ENCODE measurements at places on chromosomes 3 and 15. TPM values are rescaled to one million over a fixed set of nuclear protein-coding genes. Genes with fewer than 3 reads are reported as not detected.

GRCh38 chr15:73560501-73561117 lies 72.6 kb downstream of the NPTN start:
- no peak overlapping the region for H3K4me3 ChIP-seq
- H3K4me1 ChIP-seq: no peaks in the 10 kb centered on the region
- peaks cover 55% of the 10 kb centered on the region for H3K36me3 ChIP-seq
- no peak overlapping the region for H3K27ac ChIP-seq
- no peaks in the 10 kb centered on the region for H3K27me3 ChIP-seq

- no peaks in the 10 kb centered on the region for H3K36me3 ChIP-seq
- H3K27ac ChIP-seq: no peak overlapping the region
- H3K4me3 ChIP-seq: no peak overlapping the region
- H3K27me3 ChIP-seq: peaks cover 7% of the 10 kb centered on the region
These were observed 14.9 kb upstream of the MYH15 start for GRCh38 chr3:108525256-108525655.

GRCh38 chr15:60721707-60722106 lies 242.8 kb upstream of the ICE2 start:
- no peak for DNase-seq
- no peaks in the 10 kb centered on the region for H3K27me3 ChIP-seq
- H3K4me3 ChIP-seq: peak overlapping the region; percentile 80
- peaks cover 35% of the 10 kb centered on the region for H3K4me1 ChIP-seq
- H3K27ac ChIP-seq: peak overlapping the region; percentile 65
- no peaks in the 10 kb centered on the region for H3K36me3 ChIP-seq

The ZPLD1 gene
- total RNA-seq: not detected

The SUSD5 gene
- not detected for total RNA-seq

The MEX3B gene
- total RNA-seq: 1.6 TPM

The CHL1 gene
- not detected for total RNA-seq

Measured in CD4-positive, CD25-positive, alpha-beta regulatory T cell (primary cell).